ENCODE measurements at places on chromosomes 6 and 20.

DNA sequence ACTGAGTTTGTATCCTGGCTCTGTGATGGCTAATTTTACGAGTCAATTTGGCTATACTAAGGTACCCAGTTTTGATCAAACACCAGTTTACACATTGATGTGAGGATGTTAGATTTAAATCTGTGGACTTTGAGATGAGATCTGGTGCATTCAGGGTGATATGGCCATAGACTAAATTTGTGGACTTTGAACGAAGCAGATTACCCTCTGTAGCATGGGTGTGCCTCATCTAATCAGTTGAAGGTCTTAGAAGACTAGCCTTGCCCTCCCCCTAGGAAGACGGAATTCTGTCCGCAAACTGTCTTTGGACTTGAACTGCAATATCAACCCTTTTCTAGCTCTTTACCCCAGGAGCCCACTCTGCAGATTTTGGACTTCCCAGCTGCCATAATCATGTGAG, 547.8 kb upstream of the CITED2 start:
- DNase-seq, result no peak

DNA sequence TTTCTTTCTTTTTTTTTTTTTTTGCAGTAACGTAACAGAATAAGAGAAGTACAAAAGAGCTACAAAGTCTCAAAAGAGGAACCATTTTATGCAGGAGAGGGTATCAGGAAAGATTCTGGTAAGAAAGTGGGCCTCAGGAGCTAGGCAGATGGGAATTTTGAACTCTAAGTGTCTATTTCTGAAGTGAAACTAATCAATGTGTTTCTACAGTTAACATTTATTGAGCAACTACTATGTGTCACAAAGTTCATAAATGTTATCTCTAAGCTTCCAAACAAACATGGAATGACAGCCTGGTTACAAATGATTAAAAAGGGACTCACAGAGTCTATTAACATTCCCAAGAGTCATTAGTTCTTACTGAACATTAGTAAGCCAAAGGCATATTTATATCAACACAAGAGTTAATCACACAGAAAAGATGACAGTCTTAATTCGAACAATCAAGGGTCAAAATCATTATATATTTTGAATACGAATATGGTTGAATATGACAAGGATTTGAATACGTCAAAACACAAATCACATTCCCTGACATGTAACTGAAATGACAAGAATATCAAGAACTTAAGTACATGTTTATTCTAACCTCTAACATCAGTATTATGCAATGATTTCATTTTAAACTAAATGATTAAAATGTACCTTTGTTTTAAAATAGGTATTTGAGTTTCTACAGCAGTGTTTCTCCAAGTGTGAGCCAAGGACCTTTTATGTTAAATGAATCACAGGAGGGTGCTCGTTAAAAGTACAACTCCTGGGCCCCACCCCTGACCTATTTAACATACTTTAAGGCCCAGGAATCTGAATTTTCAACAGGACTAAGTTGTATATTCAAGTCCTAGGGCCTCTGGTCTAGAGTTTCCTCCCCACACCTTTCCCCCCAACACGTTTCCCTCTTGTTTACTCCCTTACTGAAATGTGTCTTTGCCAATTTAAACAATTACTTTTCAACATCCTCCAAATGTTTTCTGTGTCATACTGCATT, 89.7 kb downstream of the ATXN1 start:
- DNase-seq, result no peak

DNA sequence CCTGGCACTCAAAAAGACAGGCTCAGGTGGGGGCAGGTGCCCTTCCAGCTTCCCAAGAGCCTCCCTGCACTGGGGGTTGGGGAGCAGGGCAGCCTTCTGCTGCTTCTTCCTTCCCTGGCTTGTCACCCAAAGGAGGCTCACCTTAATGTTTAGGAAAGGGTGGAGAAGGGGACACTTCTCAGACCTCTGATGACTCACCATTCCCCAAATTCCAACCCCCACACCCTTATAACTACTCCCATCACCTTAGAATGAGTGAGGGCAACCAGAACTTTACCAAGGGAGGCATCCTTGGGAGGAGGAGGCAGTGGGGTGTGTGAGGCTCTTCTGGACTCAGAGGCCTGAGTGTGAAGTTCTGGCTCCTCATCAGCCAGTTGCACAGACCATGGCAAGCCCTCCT, 15.2 kb upstream of the FOXP4 start:
- DNase-seq, result no peak

DNA sequence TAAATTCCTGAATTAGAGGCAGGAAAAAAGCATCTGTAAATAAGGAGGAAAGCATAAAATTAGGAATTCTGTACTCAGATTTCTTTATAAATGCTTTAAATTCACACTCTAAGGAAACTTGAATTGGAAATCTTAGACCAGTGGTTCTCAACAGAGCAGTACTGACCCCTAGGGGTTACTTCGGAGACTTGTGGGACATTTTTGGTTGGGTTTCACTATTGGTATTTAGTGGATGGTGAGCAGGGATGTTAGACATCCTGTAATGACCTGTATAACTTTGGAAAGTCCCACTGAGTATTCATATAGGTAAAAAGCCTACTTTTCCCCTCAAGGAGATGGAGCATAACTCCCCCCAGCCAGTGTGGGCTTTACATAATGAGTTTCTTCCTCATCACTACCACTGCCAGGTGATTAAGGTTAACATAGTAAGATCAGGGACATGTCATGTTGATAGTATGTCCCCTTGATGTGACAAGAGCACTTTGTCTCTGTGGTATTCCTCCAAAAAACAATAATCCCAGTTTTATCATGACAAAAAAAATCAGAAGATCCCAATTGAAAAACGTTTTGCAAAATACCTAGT, 31.0 kb downstream of the GLO1 start:
- DNase-seq, result peak; percentile 49

DNA sequence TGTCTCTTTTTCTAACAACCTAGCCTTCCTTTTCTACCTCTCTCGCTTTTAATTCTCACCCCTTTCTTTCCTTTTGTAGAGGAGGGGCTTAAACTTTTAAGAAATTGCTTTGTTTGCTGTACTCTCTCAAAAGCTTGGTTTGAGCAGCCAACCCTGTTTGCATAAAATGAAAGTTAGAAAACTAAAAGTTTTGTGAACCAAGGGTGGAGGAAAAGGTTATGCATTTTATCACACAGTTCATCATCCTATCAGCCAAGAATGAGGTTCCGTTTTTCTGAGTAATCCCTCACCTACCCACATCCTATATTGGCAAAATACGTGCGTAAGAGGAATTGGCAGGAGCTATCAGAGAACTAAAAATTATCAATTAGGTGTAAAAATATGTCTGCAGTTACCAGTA, 42.8 kb upstream of the LOC128125822 start:
- DNase-seq, result no peak

- no peak for DNase-seq
Observed at GRCh38 chr6:77204555-77204954, 258.7 kb downstream of the HTR1B start.

DNA sequence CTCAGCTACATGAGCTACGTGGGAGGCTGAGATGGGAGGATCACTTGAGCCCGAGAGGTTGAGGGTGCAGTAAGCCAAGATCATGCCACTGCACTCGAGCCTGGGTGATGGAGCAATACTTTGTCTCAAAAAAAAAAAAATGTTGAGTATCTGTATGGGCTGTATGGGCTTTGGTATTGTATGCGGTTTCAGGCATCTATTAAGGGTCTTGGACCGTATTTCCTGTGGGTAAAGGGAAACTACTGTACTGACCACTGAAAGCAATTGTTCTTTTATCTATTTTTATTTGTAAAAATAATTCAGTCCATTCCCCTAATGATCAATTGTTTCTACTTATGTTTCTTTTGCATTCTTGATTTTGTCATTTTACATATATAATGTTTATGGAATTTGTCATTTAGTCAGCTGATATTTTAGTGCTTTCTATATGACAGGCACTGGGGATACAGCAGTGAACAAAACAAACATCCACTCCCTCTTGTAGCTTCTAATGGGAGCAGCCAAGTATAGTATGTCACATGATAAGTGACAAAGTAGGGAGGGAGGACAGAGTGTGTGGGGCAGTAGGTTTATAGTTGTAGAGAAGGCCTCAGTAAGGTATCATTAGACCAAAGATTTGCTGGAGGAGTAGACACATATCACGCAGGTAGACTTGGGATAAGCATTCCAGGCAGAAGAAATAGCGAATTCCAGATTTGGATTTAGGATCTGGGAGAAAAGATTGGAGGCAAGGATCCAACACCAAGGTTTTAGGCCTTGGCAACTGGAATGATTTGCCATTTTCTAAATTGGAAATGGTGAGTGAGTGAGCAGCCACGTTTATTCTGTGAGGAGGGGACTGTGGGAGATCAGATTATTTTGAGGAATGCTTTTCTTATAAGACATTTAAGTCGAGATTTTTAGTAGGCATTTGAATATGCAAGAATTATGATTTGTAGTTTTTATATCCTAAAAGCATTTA, 6.0 kb downstream of the PCMT1 start:
- no peak for DNase-seq

GRCh38 chr6:166027761-166028160, 139.9 kb downstream of the TBXT start:
- peak; percentile 70 for DNase-seq

- DNase-seq, result no peak
Observed at GRCh38 chr20:31823360-31824124, 4.4 kb downstream of the MYLK2 start.

GRCh38 chr6:103193413-103193812, 1666.3 kb downstream of the HACE1 start:
- no peak for DNase-seq

DNA sequence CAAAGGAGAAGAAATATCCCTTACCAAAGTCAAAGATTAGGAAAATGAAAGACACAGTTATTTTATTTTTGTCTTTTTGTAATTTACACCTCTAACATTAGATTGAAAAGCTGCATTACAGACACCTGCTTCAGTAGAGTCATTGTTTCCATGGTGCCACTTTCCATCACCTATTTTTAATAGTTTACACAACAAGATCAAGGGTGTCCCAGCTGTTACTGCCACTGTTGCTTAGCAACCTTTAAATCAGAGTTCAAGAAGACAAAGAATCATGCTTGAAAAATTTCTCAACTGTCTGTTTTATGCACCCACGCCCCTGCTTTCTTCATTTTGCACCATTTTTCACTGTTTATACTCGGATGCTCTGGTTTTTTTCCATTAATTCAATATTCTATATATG, 668.2 kb upstream of the GJE1 start:
- DNase-seq, result peak; percentile 58

DNA sequence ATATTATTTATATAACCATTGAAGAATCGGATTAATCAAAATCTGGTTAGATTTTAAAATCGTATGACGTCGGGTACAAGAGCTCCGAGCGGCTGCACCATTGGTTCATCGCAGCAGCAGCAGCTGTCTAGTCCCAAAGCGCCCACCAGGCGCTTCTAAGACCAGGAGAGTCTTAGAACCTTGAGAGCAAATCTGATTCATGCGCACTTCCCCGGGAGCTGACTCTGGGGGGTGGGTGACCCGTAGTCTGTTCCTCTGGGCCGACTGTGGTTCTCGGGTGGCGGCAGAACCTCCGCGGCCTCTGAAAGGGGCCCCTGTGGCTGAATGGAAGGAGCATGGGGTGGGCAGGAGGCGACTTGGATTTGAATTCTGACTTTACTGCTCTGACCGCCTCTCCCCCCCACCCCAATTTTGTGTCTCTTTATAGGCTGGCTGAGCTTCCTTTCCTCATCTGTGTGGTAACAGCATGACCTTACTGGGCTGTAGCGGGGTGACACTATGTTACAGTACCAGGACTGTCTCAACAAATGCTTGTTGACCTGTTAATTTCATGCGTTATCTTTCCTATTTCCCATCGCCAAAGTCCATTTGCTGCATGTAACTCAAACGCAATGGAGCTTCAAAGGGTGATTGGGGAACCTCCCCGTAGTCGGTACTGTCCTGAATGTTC, 119.7 kb downstream of the RTN4IP1 start:
- peak; percentile 76 for DNase-seq

- no peak for DNase-seq
Observed at GRCh38 chr6:54085047-54085446, 26.2 kb upstream of the MLIP start.

GRCh38 chr6:35972471-35973367, 51.7 kb downstream of the SLC26A8 start:
- DNase-seq, result no peak

- DNase-seq, result no peak
Observed at GRCh38 chr6:142714951-142715785, 229.8 kb downstream of the HIVEP2 start.

- no peak for DNase-seq
Observed at GRCh38 chr6:26473429-26473757, 15.6 kb downstream of the BTN2A1 start.

- no peak for DNase-seq
Observed at GRCh38 chr6:53315086-53315724, 33.5 kb downstream of the ELOVL5 start.

DNA sequence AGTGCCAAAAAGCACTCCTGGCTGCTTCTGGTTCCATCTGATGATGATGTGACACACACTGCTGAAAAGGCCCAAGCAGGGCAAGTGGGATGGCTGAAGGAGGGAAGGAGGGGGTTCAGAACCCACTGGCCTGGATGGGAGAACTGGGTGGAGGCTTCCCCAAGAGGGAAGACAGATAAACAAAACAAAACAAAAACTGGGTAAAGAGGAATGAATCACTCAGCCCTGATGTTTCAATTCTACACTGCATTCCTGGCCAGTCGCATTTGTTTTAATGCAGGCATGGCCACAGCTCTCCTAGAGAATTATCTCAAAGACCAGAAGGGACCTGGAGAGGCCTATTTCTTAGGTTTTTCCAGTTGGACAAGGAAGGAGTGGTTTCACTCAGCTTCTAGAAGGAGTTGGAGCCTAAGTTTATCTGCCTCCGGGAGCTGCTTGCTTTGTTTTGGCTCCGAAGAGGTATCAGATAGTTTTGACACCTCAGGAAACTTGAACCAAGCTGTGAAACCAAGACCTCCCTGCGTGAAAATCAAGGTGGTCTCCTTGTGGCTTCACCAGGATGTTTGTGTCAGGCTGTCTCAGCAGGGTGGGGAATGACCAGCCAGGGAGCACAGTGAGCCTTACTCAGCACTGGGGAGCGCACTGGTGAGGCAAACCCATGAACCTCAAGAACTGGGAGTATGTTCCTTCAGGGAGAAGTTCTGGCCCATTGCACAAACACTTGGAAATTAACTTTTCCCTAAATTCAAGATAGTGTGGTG, 16.1 kb downstream of the TTPAL start:
- peak; percentile 73 for DNase-seq

DNA sequence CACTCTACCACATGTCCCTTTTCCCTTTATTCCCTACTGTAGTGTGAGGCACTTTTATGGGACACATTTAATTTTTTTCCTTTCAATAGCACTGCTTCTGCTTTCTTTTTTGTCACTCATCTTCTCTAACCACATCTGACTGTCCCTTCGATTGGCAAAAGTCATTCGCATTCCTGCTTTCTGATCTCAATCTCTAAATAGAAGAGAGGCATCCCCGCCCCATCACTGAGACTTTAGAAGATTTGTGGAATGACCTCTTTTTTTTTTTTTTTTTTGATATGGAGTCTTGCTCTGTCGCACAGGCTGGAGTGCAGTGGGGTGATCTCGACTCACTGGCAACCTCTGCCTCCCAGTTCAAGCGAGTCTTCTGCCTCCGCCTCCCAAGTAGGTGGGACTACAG, 9.1 kb downstream of the ZNF292 start:
- DNase-seq, result no peak

DNA sequence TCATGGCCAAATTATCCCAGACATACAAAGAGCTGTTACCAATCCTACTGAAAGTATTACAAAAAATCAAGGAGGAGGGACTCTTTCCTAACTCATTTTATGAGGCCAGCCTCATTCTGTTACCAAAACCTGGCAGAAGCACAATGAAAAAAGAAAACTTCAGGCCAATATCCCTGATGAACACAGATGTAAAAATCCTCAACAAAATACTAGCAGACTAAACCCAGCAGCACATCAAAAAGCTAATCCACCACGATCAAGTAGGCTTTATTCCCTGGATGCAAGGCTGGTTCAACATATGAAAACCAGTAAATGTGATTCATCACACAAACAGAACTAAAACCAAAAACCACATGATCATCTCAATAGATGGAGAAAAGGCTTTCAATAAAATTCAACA, 109.2 kb downstream of the C6orf118 start:
- no peak for DNase-seq
